HCT116 (cell line): ENCODE measurements at places on chromosomes 1 and 21. TPM values are rescaled to one million over a fixed set of nuclear protein-coding genes. Genes with fewer than 3 reads are reported as not detected.

Gene DENND2D
- 31.9 TPM for total RNA-seq

- DNase-seq, result no peak
- peaks cover 27% of the 10 kb centered on the region for H3K4me1 ChIP-seq
Observed at GRCh38 chr1:38061883-38062328, 15.3 kb upstream of the POU3F1 start.

GRCh38 chr1:75136921-75137641, 2.9 kb downstream of the LHX8 start:
- H3K4me3 ChIP-seq, result no peak overlapping the region
- no peaks in the 10 kb centered on the region for H3K36me3 ChIP-seq
- H3K27ac ChIP-seq, result no peak overlapping the region
- H3K4me1 ChIP-seq, result no peaks in the 10 kb centered on the region
- no peak for DNase-seq

DNA sequence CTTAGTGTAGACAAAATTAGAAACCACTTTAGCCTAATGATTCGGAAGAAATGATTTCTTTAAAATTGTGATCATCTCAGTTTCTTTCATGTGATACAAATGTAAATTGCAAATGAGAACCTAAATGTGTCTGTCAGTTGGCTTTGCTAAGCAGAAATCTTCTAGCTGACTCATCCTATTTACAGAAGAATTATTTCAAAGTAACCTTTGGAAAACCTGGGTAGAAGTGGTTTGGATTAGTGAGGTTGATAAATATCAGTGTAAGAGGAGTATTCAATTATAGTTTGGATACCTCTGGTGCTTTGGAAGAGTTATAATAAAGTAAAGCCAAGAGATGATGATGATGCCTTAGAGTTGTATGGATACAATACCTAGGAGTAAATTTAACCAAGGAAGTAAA, 37.4 kb downstream of the CC2D1B start:
- no peak for DNase-seq
- no peaks in the 10 kb centered on the region for H3K27me3 ChIP-seq
- H3K4me1 ChIP-seq, result no peaks in the 10 kb centered on the region

- no peaks in the 10 kb centered on the region for H3K27me3 ChIP-seq
- no peak overlapping the region for H3K4me3 ChIP-seq
- H3K36me3 ChIP-seq, result no peaks in the 10 kb centered on the region
Observed at GRCh38 chr21:34968414-34969333, 80.4 kb downstream of the RUNX1 start.

GRCh38 chr21:41431788-41432548, 5.9 kb downstream of the MX1 start:
- no peaks in the 10 kb centered on the region for H3K4me1 ChIP-seq
- H3K36me3 ChIP-seq, result no peaks in the 10 kb centered on the region
- no peak overlapping the region for H3K4me3 ChIP-seq
- peaks cover 4% of the 10 kb centered on the region; the same call in 1 of the 2 replicates for H3K27me3 ChIP-seq
- H3K27ac ChIP-seq, result no peak overlapping the region

Gene GBP7
- not detected for total RNA-seq

DNA sequence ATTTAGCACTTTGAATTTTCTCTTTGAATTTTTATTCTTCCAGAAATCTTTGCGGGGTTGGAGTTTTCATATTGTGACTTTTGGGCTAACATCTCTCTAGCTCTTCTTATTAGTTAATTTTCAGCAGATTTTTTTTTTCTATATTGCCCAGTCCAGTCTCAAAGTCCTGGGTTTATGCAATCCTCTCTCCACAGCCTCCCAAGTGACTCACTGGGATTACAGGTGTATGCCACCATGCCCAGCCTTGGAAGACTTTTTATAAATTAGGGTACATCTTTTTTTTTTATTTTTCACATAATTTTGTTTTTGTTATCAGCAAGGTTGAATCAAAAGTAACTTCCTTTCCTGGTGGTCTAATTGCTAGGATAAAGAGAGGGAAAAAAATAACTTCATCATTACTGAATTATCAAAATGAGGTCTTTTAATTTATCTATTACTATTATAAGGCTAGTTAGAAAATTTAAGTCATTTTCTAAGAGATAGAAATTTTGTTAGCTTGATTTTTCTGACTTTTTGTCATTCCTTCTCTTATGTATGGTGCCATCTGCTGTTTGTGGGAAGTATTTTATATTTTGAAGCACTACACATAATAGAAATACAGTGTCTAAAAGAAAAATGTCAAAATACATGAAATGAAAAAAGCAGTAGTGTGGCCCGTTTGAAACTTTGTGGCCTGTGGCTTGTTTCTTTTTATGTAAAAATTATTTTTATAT, 273.4 kb upstream of the CACYBP start:
- H3K27ac ChIP-seq, result no peak overlapping the region
- DNase-seq, result peak; percentile 10
- H3K4me1 ChIP-seq, result no peaks in the 10 kb centered on the region
- no peaks in the 10 kb centered on the region for H3K36me3 ChIP-seq

DNA sequence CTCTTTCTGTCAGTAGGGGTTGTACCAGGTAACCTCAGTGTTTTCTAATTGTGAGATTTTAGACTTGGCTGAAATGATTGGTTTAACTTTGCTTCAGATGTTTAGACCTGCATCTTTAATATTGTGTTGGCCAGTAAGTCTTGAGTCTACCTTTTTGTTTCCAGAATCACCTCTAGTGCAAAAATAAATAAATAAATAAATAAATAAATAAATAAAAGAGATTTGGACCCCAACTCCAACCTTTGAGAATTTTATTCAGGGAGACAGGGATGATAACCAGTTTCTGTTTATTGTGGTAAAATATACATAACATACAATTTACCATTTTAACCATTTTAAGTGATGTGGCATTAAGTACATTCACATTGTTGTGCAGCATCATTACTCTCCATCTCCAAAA, 64.4 kb downstream of the RAVER2 start:
- DNase-seq, result no peak
- H3K27ac ChIP-seq, result no peak overlapping the region
- H3K27me3 ChIP-seq, result no peaks in the 10 kb centered on the region
- no peaks in the 10 kb centered on the region for H3K36me3 ChIP-seq
- H3K4me3 ChIP-seq, result no peak overlapping the region

DNA sequence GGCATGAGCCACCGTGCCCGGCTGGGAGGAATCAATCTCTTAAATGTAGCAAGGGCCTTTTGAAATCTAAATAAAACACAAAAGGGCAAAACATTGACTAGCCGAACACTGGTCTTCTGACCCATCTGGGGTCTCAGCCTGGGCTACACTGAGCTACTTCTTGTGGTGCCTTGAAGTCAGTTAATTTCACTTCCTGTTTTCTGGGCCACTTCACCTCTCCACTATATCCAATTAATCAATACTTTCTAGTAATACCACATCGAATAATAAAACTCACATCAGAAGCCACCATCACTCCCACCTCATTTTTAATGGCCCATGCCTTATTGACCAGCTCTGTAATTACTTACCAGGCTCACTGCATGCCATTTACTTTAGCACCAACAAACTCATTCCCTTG, 138.0 kb upstream of the SAMSN1 start:
- no peak overlapping the region for H3K27ac ChIP-seq
- no peaks in the 10 kb centered on the region for H3K27me3 ChIP-seq
- no peaks in the 10 kb centered on the region for H3K4me1 ChIP-seq
- H3K4me3 ChIP-seq, result no peak overlapping the region
- DNase-seq, result no peak

- no peak overlapping the region for H3K27ac ChIP-seq
- no peak for DNase-seq
- H3K27me3 ChIP-seq, result no peaks in the 10 kb centered on the region
- no peaks in the 10 kb centered on the region for H3K4me1 ChIP-seq
- H3K4me3 ChIP-seq, result no peak overlapping the region
Observed at GRCh38 chr1:51792864-51793263, 85.7 kb downstream of the NRDC start.

GRCh38 chr1:152441756-152442155, 27.7 kb upstream of the CRNN start:
- H3K27me3 ChIP-seq, result peaks cover 6% of the 10 kb centered on the region; the same call in 1 of the 2 replicates
- DNase-seq, result no peak
- no peaks in the 10 kb centered on the region for H3K36me3 ChIP-seq

Gene CLDN17
- not detected for total RNA-seq

- H3K36me3 ChIP-seq, result no peaks in the 10 kb centered on the region
- DNase-seq, result no peak
Observed at GRCh38 chr1:157841708-157842107, at the start of gene CD5L. Gene CD5L, minus strand, starts transcription at chr1:157841808. Its CDS starts 107 bp downstream, at chr1:157841701.

DNA sequence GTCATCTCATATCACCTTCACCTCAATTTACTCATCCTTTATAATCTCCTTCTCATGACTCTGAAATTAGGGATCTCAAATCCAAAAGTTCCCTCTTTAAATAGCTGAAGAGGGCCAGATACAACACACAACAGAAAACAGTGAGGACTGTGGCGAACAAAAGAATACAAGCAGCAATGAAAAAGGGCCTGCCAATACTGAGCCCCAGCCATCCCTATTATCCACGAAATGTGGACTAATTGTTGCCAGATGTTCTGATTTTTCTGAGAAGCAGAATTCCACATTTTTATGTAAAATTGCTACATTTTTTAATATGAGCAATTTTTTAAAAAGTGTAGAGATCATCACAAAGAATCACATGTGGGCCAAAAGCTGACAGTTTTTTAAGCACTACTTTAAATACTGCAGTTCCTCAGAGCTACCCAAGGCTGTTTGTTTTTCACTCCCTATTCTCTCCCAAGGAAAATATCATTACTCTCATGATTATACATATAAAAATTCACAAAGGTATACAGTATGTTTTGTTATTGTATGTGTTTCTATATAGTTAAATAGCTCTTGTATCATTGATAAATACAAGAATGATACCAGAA, 90.0 kb downstream of the ASH1L start:
- no peaks in the 10 kb centered on the region for H3K27me3 ChIP-seq
- no peak for DNase-seq
- H3K4me1 ChIP-seq, result peaks cover under 1% of the 10 kb centered on the region; the same call in 1 of the 2 replicates
- H3K27ac ChIP-seq, result no peak overlapping the region
- no peaks in the 10 kb centered on the region for H3K36me3 ChIP-seq

GRCh38 chr1:62240651-62241370, 46.2 kb downstream of the L1TD1 start:
- no peak overlapping the region for H3K4me3 ChIP-seq
- no peaks in the 10 kb centered on the region for H3K36me3 ChIP-seq
- no peaks in the 10 kb centered on the region for H3K27me3 ChIP-seq
- no peaks in the 10 kb centered on the region for H3K4me1 ChIP-seq
- H3K27ac ChIP-seq, result no peak overlapping the region

DNA sequence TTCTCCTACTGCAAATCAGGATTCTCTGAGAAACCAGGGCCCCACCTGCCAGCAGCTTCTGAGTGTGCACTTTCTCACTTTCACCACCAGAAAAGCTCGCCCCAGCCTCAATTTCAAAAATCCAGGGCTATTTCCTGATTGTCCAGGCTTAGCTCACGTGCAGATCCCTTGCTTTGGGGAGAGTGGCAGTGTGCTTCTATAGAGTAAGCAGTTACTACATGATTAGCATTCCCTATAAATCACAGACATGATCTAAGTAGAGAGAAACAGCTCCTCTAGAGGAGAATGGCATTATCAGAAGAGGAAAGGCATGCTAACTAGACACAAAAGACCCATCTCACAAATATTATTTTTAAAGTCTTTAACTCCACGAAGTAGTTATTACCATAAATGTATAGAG, 456.0 kb upstream of the PKN2 start:
- H3K4me1 ChIP-seq, result no peaks in the 10 kb centered on the region
- H3K4me3 ChIP-seq, result no peak overlapping the region
- no peaks in the 10 kb centered on the region for H3K27me3 ChIP-seq
- peak; percentile 18 for DNase-seq
- H3K27ac ChIP-seq, result no peak overlapping the region
- no peaks in the 10 kb centered on the region for H3K36me3 ChIP-seq

Gene SPRR5
- total RNA-seq, result not detected

DNA sequence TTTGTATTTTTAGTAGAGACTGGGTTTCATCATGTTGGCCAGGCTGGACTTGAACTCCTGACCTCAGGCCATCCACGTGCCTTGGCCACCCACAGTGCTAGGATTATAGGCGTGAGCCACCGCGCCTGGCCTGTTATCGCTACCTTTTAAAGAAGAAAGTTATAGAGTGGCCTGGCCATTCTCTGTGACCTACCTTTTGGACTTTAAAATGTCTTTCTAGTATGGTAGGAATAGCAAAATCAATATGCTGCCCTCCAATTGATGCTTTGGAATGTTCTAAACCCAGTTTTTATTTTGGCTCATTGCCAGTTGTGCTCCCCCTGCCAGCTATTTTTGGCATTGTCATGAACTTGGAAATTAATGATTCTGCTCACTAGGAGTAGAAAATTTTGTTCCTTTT, 19.9 kb downstream of the HIPK1 start:
- no peaks in the 10 kb centered on the region for H3K36me3 ChIP-seq
- no peaks in the 10 kb centered on the region for H3K27me3 ChIP-seq
- 0 out of 2 replicates have a peak, but pooled peaks cover 3% of the 10 kb centered on the region for H3K4me1 ChIP-seq
- no peak overlapping the region for H3K27ac ChIP-seq

Gene HYI
- 13.9 TPM for total RNA-seq

GRCh38 chr21:16423921-16424320, 694.1 kb downstream of the USP25 start:
- no peak overlapping the region for H3K27ac ChIP-seq
- H3K4me1 ChIP-seq, result no peaks in the 10 kb centered on the region
- no peaks in the 10 kb centered on the region for H3K27me3 ChIP-seq
- H3K36me3 ChIP-seq, result no peaks in the 10 kb centered on the region
- no peak for DNase-seq

DNA sequence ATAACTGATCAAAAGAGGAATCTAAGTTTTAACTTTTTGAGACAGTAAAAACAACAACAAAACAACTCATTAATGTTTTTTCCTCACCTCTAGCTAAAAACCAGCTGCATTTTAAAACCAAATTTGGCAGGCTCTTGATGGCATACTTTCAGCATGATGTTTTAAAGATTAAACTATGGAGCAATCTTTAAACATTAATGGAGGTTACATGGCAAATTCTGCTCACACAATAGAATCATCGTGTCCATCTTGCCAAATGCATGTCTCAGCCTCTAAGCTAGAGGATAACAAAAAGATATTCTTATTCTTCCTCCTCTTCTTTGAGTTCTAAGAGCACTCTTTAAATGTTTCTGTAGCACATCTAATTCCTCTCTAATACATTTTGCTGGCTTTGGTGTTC, 579.8 kb upstream of the PKN2 start:
- H3K27me3 ChIP-seq, result no peaks in the 10 kb centered on the region
- no peak overlapping the region for H3K4me3 ChIP-seq
- no peaks in the 10 kb centered on the region for H3K4me1 ChIP-seq
- H3K27ac ChIP-seq, result no peak overlapping the region
- H3K36me3 ChIP-seq, result no peaks in the 10 kb centered on the region

- no peak for DNase-seq
- no peaks in the 10 kb centered on the region for H3K27me3 ChIP-seq
- H3K27ac ChIP-seq, result no peak overlapping the region
- H3K4me1 ChIP-seq, result no peaks in the 10 kb centered on the region
Observed at GRCh38 chr1:152535774-152536173, 21.5 kb downstream of the CRCT1 start.

Gene WNT4
- total RNA-seq, result 1.5 TPM

GRCh38 chr1:175138579-175138978, 54.0 kb downstream of the KIAA0040 start:
- peaks cover 7% of the 10 kb centered on the region for H3K27me3 ChIP-seq
- H3K27ac ChIP-seq, result no peak overlapping the region
- H3K4me1 ChIP-seq, result no peaks in the 10 kb centered on the region
- no peak for DNase-seq
- no peak overlapping the region for H3K4me3 ChIP-seq

Gene MDM4
- 79.5 TPM for total RNA-seq
